Colonic mucosa (tissue), 4 donors: ENCODE measurements at places on chromosomes 13 and 19.

DNA sequence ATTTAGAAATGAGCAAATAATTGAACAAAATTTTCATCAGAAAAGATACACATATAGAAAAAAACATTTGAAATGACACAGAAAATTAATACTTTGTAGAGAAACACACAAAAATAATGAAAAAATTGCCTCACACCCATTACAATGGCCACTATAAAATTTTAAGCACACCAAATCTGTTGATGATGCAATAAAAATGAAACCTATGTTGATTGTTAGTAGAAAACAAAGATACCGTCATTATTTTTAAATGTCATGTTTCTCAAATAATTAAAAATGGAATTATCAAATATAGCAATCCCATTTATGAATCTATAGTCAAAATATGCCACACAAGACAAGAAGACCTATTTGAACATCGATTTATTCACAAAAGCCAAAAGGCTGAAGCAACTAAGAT is 90.5 kb downstream of the ZNF708 start:
- no peak for DNase-seq

GRCh38 chr13:34750078-34750931 is 191.8 kb upstream of the NBEA start:
- DNase-seq = no peak

DNA sequence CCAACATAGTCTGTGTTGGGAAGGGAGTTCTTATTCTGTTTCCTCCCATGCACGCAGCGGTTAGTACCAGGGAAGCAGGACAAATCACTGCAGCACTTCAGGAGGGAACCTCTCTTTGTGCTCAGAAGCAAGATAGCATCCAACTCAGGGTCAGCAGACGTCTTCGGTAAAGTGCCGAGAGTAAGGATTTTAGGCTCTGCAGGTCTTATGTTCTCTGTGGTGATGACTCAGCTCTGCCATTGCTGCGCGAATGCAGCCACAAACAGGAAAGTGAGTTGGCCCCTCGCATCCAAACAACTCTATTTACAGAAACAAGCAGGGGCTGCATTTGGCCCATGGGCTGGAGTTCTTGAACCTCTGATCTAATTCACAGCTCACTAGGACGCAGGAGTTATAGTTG is 122.1 kb upstream of the SPATA13 start:
- no peak for DNase-seq

GRCh38 chr13:114146173-114146572 is 13.8 kb upstream of the RASA3 start:
- no peak for DNase-seq

DNA sequence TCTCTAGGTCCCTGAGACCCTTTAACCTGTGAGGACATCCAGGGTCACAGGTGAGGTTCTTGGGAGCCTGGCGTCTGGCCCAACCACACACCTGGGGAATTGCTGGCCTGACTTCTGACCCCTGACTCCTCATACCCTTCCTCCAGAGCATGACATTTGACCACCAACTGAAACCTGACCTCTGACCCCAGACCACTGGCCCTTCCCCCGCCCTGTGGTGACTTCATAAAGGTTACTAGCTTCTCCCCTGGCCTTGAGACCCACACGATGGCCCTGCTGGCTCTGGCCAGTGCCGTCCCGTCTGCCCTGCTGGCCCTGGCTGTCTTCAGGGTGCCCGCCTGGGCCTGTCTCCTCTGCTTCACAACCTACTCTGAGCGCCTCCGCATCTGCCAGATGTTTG is at the start of gene SPACA6:
Gene SPACA6, plus strand, starts transcription at position 71 of the 400 bp plus-strand sequence. Its CDS starts 197 bp downstream, at position 268.
- DNase-seq = no peak

- DNase-seq = no peak
Observed at GRCh38 chr13:107031716-107032115, 463.8 kb upstream of the ARGLU1 start.

DNA sequence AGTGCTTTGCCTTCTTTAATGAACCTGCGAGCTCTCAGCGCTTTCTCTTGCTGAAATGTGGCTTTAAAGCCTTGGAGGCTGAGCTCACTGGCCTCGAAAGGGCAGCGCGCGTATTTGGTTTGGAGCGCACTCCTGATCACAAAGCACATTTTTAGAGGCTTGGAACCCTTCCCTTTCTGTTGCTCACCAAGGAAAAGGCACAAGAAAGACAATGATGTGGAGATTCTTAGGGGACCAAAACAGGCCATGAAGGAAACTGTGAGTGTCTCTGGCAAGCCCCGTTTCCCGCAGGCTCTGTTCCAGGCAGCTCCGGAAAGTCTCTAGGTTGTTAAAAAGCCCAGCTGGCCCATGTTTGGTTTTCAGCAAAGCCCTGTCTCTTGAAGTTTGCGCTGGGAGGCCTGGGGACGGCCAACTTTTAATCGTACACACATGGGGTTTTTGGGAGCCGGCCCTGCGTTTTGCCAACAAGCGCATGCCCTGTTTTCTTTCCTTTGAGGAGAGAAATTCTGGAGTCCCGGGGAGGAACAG is 9.4 kb upstream of the SPC24 start:
- peak; percentile 62 for DNase-seq

- no peak for DNase-seq
Observed at GRCh38 chr13:85366759-85367417, 432.3 kb downstream of the SLITRK6 start.

GRCh38 chr19:49340069-49340864 is 5.1 kb downstream of the CD37 start:
- peak; percentile 83 for DNase-seq

DNA sequence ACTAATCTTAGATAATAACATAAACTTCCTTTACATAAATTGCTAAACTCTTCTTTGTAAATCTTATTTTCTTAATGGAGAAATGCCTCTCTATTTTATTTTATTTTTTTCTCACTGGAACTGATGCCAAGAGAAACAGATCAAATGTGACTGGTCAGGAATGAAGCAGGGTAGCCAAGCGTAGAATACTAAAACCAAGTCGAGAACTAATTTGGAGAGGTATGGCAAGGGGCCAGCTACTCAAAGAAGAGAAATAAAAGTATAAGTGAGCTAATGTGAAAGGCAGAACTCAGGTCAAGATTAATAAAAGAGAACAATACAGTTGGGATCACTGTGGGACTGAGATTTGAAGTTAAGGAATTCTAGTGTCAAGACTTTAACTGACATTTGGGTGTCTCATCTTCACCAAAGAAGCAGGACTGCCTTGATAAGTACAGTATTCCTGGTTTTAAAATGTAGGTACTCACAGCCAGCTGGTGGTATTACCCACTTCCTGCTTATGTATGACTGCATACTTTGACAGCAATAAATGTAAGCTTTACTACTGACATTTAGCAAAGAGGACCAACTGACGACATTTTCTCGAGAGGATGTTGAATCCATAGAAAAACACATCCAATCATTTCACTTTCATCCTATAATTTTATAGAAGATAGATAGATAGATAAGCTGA is 1192.2 kb downstream of the EFNB2 start:
- DNase-seq = no peak

DNA sequence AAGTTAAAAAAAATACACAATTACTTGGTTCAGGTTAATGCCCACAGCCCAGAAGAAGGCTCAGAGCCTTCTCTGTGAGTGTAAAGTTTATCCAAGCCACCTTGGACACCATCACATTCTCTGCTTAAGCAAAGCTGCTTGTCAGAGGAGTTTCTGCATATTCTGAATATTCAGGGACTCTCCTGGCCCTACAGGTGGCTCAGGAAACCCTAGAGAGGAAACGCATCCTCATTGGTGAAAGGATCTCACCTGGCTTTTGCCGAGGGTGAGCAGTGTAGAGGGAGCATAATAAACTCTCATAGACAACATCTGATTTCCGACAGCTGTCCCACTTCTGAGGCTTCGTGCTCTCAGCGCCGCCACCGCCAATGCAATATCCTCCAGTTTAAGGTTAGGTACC is 239.9 kb upstream of the TSHZ3 start:
- no peak for DNase-seq

DNA sequence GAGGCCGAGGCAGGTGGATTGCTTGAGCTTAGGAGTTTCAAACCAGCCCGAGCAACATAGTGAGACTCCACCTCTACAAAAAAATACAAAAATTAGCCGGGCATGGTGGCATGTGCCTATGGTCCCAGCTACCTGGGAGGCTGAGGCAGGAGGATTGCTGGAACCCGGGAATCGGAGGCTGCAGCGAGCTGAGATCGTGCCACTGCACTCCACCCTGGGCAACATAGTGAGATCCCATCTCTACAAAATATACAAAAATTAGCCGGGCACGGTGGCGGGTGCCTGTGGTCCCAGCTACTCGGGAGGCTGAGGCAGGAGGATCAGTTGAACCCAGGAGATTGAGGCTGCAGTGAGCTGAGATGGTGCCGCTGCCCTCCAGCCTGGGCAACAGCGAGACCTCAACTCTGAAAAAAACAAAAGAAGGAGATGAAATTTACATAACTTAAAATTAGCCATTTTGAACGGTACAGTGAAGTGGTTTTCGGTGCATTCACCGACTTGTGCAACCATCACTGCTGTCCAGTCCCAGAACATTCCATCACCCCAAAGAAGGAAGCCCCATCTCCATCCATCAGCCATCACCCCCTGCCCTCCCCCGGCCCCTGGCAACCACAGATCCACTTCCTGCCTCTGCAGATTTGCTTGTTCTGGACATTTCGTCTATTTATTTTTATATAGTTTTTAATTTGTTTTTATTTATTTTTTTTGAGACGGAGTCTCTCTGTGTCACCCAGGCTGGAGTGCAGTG is 1.6 kb upstream of the AZU1 start:
- no peak for DNase-seq

- DNase-seq = no peak
Observed at GRCh38 chr19:41912899-41913537, 15.2 kb downstream of the ERFL start.

DNA sequence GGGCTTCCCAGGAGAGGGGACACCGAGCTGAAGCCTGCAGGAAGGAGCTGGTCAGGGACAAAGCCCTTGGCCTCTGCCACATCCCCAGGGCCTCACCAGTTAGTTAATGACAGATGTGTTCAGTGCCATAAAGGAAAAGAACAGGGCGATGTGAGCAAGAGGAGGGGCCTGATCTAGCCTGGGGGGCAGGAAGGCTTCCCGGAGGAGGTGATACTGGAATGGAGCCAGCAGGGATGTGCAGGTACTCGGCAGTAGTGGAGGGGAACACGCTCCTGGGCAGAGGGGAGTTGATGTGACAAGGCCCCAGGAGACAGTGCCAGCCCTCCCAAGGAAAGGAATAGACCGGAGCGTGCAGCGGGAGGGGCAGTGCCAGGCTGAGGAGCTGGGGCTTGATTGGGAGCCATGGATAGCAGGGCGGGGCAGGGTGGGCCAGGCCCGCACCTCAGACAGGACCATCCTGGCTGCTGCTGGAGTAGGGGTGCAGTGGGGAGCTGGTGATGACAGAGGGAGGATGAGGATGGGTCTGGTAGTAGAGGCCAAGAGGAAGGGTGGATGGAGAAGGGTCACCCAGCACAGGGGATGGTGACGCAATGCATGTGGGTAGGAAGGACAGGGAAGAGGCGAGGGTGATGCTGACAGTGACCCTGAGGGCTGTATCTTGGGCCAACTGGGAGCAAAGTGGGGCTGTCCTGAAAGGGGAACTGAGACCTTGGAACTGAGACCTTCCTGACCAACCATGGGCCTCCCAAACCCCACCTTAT is 4.1 kb downstream of the C19orf33 start:
- no peak for DNase-seq

DNA sequence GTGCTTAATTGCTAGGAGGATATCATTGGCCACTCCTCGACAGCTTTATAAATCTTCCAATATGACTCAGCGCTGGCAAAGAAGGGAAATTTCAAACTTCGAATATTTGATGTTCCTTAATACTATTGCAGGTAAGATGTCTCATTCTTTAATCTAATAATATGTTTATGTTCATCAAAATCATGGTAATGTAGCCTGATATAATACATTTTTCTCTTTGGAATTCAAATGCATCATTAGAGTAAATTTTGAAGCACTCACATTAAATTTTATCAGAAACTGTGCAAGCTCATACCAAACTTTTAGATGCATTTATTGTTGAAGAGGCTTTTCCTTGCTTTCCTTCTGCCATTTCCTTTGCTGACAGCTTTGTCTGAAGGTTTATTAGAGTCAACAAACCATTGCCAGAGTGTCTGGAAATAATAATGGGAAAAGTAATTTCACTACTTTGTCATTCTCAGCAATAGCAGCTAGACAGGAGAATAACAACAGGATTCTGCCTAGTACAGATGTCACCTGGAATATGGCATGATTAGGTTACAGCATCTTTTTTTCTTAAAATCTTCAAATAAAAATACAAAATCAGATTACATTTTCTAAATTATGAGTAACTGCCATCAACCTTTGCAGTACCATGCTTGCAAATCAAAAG is 78.6 kb upstream of the MAB21L1 start:
- no peak for DNase-seq

- DNase-seq = no peak
Observed at GRCh38 chr13:85597790-85598500, 201.3 kb downstream of the SLITRK6 start.

GRCh38 chr13:25281193-25281934 is 5.9 kb downstream of the MTMR6 start:
- no peak for DNase-seq

- DNase-seq = no peak
Observed at GRCh38 chr13:75136151-75136550, 345.8 kb downstream of the TBC1D4 start.

- no peak for DNase-seq
Observed at GRCh38 chr19:54096617-54097106, 3.9 kb downstream of the OSCAR start.

DNA sequence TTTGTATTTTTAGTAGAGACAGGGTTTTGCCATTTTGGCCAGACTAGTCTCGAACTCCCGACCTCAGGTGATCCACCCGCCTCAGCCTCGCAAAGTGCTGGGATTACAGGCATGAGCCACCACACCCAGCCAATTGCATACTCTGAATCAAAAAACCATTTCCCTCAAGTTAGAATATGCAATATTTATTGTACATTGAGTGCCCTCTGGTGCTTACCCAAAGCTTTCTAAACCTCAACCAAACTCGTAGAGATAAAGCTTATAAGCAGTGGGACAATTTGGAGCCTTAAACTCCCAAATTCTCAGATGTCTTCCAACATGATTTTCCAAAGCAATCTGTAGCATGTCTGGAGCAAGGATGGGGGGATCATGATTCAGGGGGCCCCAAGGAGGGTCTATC is 22.4 kb downstream of the RFXAP start:
- DNase-seq = no peak

DNA sequence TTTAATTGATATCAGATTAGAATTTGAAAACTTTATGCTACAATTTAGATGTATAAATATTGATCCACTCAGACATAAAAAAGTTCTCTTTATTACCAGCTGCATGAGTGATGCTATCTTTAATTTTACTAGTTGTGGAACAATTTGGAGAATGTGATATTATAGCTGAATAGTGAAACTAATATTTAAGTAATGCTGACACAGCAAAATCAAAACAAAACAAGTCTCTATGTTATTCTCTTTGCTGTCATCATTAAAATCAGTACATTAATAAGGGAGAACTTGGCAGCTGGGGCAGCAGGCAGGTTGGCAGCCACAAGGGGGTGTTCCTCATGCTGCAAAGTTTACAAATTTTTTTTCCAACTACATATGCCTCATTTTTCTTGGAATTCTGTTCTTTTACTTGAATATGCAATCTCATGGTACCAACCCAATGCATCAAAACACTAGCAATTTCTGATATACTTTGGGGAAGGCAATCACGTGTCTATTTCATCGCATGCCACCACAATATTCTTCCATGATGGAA is 585.3 kb downstream of the FGF9 start:
- DNase-seq = no peak

GRCh38 chr13:33004511-33004910 is 11.7 kb upstream of the KL start:
- DNase-seq = no peak

- DNase-seq = no peak
Observed at GRCh38 chr13:41370736-41371135, 59.7 kb downstream of the NAA16 start.
